ENCODE measurements at places on chromosomes 6 and 20. TPM values are rescaled to one million over a fixed set of nuclear protein-coding genes. Genes with fewer than 3 reads are reported as not detected.

DNA sequence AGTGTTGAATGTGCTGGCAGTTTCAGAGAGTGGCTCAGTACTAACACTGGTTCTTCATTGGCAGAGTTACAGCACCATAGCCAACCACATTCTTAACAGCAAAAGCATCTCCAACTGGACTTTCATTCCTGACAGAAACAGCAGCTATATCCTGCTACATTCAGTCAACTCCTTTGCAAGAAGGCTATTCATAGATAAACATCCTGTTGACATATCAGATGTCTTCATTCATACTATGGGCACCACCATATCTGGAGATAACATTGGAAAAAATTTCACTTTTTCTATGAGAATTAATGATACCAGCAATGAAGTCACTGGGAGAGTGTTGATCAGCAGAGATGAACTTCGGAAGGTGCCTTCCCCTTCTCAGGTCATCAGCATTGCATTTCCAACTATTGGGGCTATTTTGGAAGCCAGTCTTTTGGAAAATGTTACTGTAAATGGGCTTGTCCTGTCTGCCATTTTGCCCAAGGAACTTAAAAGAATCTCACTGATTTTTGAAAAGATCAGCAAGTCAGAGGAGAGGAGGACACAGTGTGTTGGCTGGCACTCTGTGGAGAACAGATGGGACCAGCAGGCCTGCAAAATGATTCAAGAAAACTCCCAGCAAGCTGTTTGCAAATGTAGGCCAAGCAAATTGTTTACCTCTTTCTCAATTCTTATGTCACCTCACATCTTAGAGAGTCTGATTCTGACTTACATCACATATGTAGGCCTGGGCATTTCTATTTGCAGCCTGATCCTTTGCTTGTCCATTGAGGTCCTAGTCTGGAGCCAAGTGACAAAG lies 17.0 kb upstream of the ADGRF4 start:
- DNase-seq: no peak

- no peak for DNase-seq
Observed at GRCh38 chr6:125753218-125753936, 3.9 kb downstream of the HEY2 start.

DNA sequence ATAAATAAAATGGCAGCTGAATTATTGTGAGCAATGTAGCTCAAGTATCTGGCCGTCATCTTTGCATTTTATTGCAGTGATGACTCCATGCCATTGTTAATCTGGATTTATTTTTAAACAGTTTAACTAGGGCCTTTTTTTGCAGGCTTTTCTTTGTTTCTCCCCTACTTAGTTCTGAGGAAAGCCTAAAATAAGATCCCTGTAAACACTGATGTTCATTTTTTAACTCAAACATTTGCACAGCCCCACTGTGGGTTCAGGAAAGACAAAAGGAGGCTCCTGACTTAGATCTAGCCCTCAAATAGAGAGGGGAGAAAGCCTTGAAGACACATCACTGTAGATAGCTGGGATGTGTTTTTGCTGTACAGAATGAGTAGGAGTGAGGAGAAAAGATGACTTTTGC lies 69.2 kb downstream of the PLEKHG1 start:
- no peak for DNase-seq

- DNase-seq: no peak
Observed at GRCh38 chr20:46551522-46552381, 1.3 kb upstream of the OCSTAMP start.

DNA sequence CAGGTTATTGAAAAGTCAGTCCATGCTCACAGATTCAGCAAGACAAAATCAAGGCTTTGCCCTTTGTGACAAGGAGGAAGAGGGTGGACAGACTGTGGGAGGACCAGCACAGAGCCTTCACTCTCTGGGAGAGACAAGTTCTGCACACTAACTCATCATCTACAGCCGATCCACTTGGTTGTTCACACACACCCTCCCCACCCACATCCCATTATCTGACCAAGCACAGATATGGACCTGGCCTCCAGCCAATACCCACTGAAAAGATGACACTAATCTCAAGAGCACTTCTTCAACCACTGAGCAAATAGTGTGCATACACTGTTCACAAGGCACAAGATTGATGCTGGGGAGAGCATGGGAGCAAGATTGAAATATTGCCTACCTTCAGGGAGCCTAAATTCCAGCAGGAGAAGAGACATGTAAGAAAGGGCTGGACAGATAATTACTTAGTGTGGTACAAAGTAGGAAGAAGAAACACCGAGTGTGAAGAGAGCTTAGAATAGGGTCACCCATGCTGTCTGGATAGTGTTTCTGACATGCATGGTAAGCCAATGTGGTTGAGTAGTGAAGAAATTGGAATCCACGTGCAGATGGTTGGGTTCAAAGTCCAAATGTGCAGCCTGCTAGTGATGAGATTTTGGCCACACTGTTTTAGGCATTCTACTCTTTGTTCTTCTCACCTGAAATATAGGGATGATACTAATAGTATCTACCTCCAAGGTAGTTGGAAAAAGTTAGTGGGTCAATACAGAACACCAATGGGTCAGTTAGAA lies 21.7 kb upstream of the IL17A start:
- DNase-seq: no peak

The EYA2 gene
- polyA plus RNA-seq: 0.70 TPM

The HCK gene
- polyA plus RNA-seq: 12.2 TPM

The BYSL gene
- 15.4 TPM for polyA plus RNA-seq

The ITPR3 gene
- 11.0 TPM for polyA plus RNA-seq

The C20orf141 gene
- polyA plus RNA-seq: not detected

The SLC22A16 gene
- polyA plus RNA-seq: 0.53 TPM

The MAP7 gene
- 3.3 TPM for polyA plus RNA-seq

Data from urinary bladder (tissue), 4 donors.